ENCODE measurements at places on chromosomes 12 and 14. TPM values are rescaled to one million over a fixed set of nuclear protein-coding genes. Genes with fewer than 3 reads are reported as not detected.

DNA sequence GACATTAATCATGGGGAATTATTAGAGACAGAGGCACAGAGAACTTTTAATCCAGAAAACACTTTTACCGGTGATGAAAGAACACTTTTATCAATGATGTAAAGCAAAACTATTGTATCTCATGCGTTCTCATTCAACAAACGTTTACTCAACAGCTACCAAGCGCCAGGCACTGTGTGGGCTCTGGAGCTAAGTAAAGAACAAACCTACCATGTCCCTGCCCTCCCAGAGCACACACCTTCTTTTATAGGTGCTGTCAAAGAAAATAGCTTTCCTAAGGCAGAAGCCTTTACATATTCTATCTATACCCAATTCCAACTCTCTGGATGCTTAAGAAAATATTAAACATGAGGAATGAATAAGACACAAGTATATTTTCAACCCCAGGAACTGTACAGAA, 91.1 kb downstream of the FOXN3 start:
- no peak for DNase-seq

GRCh38 chr14:20455355-20456300, 602 bp downstream of the APEX1 start:
- DNase-seq, result no peak

The KRT73 gene
- 0.16 TPM for total RNA-seq

The NFATC4 gene
- 53.5 TPM for total RNA-seq

GRCh38 chr14:57533214-57533613, 39.6 kb upstream of the CCDC198 start:
- DNase-seq, result peak; percentile 65

- DNase-seq, result peak; percentile 88
Observed at GRCh38 chr12:84911271-84912197, 1.1 kb downstream of the SLC6A15 start.

DNA sequence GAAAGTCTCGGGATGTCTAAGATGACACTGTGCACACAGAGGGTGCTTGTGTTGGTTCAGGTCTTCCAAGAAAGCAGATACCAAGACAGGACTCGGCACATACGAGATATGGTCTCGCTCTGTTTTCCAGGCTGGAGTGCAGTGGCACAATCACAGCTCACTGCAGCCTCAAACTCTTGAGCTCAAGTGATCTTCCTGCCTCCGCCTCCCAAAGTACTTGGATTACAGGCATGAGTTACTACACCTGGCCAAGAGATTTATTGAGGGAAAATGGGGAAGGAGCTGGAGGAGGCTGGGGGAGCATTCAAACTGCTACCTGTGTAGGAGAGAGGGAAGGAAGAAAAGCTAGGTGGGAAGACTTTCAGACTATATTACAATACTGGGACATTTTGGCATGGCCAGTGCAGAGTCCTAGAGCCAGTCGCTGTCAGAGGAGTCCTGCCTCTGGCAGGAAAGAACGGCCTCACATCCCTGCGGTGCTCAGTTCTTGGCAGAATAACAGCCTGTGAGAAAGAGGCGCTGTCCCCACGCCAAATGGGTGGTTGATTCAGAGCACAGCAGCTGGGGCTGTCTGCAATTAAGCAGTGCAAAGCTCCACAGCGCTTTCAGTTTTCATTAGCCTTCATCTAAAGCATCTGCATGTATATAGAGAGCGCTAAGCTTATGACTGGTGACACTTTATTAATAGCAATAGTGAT, 18.3 kb downstream of the SLC17A8 start:
- DNase-seq, result peak; percentile 83

The TAS2R7 gene
- not detected for total RNA-seq

The GPR68 gene
- 1.1 TPM for total RNA-seq
